Activated T-cell treated with anti-CD3 and anti-CD28 coated beads, Interleukin-2, amount 50 U/mL, for 24 hours (primary cell): ENCODE measurements at places on chromosomes 5 and 9.

DNA sequence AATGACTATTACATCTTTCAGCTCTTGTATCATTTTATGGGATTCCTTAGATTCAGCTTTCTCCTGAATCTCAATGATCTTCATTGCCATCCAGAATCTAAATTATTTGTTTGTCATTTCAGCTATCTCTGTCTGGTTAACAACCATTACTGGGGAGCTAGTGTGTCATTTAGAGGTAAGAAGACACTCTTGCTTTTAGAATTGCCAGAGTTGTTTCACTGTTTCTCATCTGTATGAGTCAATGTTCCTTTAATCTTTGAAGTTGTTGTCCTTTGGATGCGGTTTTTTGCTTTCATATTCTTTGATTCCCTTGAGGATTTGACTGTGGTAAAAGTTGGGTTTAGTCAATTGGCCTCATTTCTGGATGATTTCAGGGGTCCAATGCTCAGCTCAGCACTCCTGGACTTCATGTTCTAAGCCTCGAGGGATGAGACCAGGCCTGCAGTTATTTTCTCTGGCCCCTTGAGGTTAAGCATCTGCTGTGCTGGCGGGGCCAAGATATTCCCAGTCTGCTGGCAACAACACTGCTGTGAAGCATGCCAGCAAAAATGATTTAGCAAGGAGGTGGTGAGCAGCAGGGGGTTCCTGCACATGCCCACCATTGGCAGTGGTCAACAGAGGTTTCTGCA is 102.4 kb upstream of the PCSK5 start:
- DNase-seq: no peak

DNA sequence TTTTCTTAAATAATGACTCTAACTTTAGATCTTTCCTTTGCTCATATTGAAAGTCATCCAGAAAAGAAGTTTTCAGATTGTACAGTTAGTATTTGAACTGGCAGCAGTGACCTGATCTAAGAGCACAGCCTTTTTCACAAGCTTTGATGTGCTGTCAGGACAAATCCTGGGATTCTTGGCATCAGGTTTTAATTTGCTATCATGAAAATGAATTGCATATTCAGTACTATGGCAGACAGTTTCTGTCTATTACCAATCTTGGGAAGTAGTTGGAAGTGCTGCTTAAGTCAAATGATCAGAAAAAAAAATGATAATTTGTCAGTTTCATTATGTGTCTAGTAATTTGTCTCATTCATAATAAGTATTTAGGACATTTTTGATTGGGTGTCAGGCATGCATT is 925.6 kb upstream of the ARRDC3 start:
- DNase-seq: no peak

- no peak for DNase-seq
Measured at GRCh38 chr9:38350529-38350928, 42.0 kb upstream of the ALDH1B1 start.

DNA sequence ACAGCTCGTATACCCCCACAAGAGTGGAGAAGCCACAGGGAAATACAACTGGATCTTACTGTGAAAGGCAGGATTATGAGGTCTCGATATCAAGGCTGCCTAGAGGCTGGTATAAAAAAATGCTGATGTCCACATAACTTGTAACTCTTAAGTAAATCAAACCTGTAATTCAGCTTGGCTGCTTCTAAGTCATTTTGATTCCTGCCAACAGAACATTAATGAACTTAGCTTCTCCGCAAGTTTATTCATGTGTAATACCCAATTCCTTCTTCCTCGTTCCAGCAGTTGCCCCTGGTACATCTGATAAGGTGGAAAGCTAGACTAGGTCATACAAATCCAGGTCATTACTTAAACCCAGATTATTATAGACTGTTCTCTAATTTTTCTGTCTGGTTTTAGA is 16.4 kb upstream of the SMIM15 start:
- DNase-seq: no peak

DNA sequence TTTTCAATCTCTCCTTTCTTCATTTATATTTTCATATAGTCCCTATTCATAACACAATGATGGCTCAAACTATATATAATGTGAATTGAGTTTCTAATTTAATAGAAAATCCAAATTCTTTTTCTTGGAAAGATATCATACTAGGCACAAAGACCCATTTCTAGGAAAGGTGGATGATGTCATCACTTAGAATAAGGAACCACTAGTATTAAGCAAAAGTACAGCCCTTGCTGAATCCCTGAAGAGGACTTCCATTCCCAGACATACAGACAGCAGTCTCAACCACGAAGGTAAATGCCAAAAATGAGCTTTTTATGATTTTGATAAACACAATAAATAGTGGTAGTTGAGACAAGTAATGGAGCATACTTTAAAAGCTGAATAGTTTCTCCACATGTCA is 210.0 kb downstream of the FBN2 start:
- DNase-seq: no peak

GRCh38 chr9:134800791-134801339 is 79.7 kb upstream of the FCN2 start:
- DNase-seq: no peak
